ENCODE measurements at places on chromosomes 13 and 19.

DNA sequence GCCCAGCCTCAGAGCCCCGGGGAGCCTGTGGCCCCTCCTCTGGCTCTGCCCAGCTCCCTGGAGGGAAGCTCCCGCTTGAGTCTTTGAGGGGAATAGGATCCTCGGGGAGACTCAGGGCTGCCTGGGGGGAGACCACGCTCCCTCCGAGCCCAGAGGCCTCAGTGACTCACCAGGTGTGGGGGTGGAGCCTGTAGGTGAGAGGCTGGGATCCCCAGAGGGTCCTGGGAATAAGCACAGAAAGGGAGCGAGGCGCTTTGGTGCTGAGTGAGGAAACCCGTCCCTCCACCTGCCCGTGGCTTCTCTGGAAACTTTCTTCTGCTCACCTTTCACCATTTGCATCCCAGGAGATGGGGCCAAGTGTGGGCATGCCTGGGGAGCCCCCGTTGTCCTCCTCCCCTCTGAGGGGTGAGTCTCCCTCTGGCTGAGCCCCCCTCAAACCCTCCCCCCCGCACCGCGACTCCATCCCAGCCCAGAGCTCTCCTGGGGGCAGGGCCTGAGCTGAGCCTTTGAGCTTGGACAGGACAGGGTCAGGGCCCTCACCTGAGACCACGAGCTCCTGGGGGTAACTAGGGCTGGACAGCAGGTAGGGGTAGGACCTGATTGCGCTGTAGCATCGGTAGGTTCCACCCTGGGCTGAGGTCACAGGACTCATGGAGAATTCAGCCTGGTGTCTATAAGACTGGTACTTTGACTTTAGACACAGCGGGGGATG lies 2.7 kb downstream of the LILRB5 start:
- DNase-seq: no peak

GRCh38 chr13:99782669-99783068 lies 188.9 kb downstream of the ZIC5 start:
- no peak for DNase-seq

GRCh38 chr13:106795847-106796246 lies 227.9 kb upstream of the ARGLU1 start:
- DNase-seq: no peak

GRCh38 chr13:24147570-24147963 lies 13.0 kb upstream of the SPATA13 start:
- no peak for DNase-seq

DNA sequence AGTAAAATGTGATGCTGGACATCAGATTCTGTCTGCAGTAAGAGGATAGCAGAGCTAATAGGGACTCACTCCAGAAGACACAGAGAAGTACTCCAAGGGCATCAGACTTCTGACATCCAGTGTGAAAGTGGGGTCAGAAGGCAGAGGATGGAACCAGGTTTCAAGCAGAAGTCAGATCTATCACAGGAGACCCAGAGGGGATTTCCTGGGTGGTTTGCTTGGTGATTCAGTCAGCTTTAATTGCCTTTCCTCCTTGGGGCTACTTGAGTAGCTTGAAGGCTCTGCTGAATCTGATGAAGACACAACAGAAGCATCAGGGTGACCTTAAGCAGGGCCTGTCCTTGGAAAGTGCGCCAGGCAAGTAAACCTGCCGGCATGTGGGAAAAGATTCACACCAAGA lies 300.6 kb downstream of the COG6 start:
- no peak for DNase-seq

- no peak for DNase-seq
Observed at GRCh38 chr13:40261336-40261735, 405.1 kb downstream of the FOXO1 start.

DNA sequence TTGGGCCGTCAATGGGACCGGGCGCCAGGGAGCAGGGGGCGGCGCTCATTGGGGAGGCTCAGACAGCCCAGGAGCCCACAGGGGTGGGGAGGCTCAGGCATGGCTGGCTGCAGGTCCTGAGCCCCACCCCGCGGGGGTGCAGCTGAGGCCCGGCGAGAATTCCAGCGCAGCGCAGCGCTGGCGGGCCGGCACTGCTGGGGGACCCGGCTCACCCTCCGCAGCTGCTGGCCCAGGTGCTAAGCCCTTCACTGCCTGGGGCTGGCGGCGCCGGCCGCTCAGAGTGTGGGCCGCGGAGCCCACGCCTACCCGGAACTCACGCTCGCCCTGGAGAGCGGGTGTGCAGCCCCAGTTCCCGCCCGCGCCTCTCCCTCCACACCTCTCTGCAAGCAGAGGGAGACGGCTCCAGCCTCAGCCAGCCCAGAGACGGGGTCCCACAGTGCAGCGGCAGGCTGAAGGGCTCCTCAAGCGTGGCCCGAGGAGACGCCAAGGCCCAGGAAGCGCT lies 1227.4 kb downstream of the PCDH17 start:
- DNase-seq: no peak

GRCh38 chr19:44744871-44745332 lies 3.6 kb upstream of the BCL3 start:
- no peak for DNase-seq

DNA sequence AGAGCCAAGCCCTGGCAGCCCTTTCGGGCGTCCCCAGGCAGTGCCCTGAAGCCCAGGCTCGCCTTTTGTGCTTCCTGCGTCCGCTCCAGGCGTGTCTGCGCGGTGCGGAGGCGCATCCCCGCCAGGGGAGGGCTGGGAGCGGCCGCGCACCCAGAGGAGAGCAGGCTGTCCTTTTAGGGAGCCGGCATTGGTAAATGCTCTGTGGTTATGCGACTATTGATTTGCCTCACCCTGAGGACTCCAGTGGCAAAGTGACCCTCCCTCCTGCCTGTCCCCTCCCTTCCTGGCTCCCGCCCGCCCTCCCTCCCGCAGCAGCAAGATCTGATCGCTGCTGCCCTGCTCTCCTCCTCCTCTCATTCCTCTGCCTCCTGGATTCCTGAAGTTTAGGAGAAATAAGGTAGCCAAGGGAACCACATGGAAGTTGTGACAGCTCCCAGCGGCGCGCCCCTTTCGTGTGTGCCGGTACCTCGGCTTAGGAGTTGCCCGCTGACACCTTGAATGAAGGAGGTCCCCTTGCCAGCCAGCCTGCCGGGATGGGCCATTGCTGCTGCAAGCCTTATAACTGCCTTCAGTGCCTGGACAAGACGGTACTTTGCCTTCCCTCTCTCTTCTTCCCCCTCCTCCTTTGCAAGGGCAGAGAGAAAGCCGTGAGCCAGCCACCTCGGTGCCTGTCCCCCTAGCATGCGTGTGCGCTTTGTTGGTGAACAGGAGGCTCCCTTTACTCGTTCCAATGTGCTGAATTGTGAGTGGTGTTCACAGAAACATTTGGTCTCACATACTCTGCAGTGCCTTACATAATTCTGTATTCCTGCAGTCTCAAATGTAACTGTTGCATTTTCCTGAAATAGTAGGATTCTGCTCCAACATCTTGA lies 166.9 kb downstream of the SLC7A1 start:
- DNase-seq: no peak

GRCh38 chr19:18074192-18074591 lies 12.5 kb downstream of the IL12RB1 start:
- no peak for DNase-seq

- no peak for DNase-seq
Observed at GRCh38 chr13:30843548-30843947, 62.5 kb upstream of the MEDAG start.
